ENCODE measurements at places on chromosomes 2 and 18.
A peak's percentile ranks its signal among the peaks of the same experiment; 100 is the strongest.

- no peak overlapping the region for H3K27ac ChIP-seq
- no peak overlapping the region for H3K4me3 ChIP-seq
- no peaks in the 10 kb centered on the region for H3K27me3 ChIP-seq
- H3K4me1 ChIP-seq = peaks cover 24% of the 10 kb centered on the region
These were observed 40.9 kb downstream of the KLHL29 start for GRCh38 chr2:23425885-23426262.

- peaks cover 23% of the 10 kb centered on the region for H3K4me1 ChIP-seq
- DNase-seq = no peak
- H3K36me3 ChIP-seq = no peaks in the 10 kb centered on the region
These were observed 47.9 kb downstream of the LDLRAD4 start for GRCh38 chr18:13266218-13267100.

- no peak overlapping the region for H3K4me3 ChIP-seq
- no peaks in the 10 kb centered on the region for H3K36me3 ChIP-seq
- H3K27ac ChIP-seq = peak overlapping the region; percentile 57
- peaks cover 62% of the 10 kb centered on the region for H3K4me1 ChIP-seq
These were observed 7.0 kb downstream of the CTIF start for GRCh38 chr18:48545757-48546321.

GRCh38 chr2:223647258-223647952 lies 45.2 kb upstream of the SCG2 start:
- H3K4me1 ChIP-seq = no peaks in the 10 kb centered on the region
- H3K36me3 ChIP-seq = no peaks in the 10 kb centered on the region
- H3K27ac ChIP-seq = no peak overlapping the region
- no peaks in the 10 kb centered on the region for H3K27me3 ChIP-seq
- DNase-seq = no peak

DNA sequence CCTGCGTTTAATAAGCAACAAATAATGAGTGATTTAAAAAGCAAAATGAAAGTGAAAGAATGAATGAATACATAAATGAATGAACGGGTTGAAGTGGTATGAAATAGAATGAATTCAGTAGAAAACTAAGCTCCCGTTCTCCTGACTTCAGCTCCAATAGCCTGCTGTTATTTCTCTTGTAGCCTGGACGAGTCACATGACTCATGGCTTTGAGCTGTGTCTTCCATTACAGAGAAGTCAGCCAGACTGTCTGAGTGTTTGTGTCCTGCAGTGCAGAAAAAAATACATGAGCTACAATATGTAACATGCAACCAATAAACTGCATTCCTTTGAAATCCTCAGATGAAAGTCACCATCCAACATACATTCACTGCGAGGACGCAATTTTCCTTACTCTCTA lies 21.2 kb downstream of the SCG2 start:
- H3K27me3 ChIP-seq = no peaks in the 10 kb centered on the region
- H3K4me3 ChIP-seq = no peak overlapping the region
- peaks cover 27% of the 10 kb centered on the region for H3K4me1 ChIP-seq

GRCh38 chr18:12768625-12769024 lies 65.8 kb downstream of the PSMG2 start:
- no peaks in the 10 kb centered on the region for H3K36me3 ChIP-seq
- H3K27me3 ChIP-seq = no peaks in the 10 kb centered on the region
- H3K27ac ChIP-seq = no peak overlapping the region
- H3K4me1 ChIP-seq = no peaks in the 10 kb centered on the region
- no peak overlapping the region for H3K4me3 ChIP-seq

DNA sequence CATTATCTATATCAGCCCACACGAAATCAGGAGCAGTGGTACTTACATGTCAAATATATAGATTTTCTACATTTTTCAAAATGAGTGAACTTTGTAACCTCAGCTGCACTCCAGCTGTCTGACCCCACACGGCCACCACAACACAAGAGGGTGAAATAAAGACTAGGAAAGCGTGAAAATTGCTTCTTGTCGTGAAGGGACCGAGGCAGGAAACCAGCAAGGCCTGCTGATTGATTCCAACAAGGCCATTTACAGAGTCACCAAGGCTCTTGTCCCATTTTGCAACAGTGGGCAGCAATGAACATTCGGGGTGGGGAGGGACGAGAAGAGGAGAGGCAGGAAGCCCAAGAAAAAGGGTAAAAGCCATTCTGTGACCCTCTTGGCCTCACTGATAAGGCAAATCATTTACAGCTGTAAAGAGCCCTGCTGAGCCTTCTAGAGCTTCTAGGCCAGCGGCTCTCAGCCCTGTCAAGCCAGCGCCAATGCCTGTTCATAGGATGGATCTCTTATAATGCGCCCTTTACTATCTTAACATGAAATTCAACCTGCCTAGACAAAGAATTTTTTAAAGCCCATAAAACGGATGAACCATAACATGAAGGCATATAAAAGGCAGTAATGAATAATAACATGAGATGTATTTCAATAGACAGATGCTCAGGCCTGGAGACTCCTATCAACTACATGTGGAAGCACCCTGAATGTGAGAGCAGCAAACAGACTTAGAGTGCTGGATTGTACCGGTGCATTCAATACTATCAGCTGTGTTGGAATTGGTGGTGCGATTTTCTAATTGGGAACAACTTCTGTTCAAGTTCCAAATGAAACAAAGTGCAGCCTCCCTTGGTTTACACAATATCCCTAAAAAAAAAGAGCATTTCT lies 269.0 kb downstream of the CDCA7 start:
- H3K27ac ChIP-seq = no peak overlapping the region
- no peak for DNase-seq
- H3K36me3 ChIP-seq = no peaks in the 10 kb centered on the region
- no peak overlapping the region for H3K4me3 ChIP-seq
- no peaks in the 10 kb centered on the region for H3K4me1 ChIP-seq
